Stimulated activated CD8-positive, alpha-beta memory T cell treated with anti-CD3 and anti-CD28 coated beads, Interleukin-2, amount 100 ng/mL, for 48 hours (primary cell): ENCODE measurements at places on chromosomes 6 and 20.

GRCh38 chr6:89555806-89556205 is 82.7 kb downstream of the LYRM2 start:
- no peak for DNase-seq

DNA sequence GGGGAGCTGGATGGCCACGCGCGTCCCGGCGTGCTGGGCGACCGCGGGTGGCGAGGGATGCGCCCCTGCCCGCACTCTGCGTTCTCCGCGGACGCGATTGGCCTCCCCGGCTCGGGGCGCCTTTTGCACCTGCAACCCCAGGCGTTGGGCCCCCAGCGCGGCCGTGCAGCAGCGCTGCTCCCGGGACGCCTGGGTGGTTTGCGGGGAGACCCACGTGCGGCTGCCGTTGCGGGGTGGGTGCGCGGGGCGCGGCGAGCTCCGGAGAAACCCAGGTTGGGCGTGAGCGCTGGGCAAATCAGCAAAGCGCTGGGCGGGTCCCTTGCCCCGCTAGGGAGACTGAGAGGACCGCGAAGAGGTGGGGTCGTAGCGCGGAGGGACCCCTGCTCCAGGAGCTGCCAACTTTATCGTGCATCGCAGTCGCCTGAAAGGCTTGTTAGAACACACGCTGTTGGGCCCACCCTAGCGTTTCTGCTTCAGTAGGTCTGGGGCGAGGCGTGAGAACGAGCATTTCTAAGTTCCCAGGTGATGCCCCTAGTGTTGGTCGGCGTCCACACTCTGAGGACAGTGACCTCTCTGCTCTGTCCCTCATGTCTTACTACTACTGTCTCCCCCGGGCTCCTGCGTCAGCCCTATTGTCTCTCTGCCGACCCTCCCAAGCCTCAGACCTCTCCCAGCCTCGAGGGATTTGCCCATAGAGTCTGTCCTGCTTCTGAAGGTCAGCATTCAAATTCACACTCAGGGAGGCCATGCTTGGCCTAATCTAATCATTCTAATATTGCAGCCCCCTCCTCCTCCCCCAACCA is 538 bp upstream of the ZFP64 start:
- peak; percentile 35 for DNase-seq

DNA sequence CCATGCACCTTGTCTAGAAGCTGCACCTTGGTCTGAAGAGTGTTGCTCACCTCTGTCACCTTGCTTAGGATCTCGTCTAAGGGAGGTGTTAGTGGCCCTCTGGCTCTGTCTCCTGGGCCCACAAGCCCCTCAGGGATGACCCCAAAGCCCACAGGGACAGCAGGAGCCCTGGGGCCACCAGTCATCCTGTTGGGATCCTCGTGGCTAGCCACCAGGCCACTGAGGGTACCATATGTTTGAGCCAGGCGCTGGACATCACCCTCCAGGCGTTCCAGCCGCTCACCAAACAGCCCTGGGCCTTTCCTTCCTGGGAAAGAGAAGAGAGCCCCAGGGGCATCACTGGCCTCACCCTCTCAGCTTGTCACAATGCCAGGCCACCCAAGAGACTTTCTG is 3.9 kb downstream of the EMILIN3 start:
- DNase-seq = no peak

DNA sequence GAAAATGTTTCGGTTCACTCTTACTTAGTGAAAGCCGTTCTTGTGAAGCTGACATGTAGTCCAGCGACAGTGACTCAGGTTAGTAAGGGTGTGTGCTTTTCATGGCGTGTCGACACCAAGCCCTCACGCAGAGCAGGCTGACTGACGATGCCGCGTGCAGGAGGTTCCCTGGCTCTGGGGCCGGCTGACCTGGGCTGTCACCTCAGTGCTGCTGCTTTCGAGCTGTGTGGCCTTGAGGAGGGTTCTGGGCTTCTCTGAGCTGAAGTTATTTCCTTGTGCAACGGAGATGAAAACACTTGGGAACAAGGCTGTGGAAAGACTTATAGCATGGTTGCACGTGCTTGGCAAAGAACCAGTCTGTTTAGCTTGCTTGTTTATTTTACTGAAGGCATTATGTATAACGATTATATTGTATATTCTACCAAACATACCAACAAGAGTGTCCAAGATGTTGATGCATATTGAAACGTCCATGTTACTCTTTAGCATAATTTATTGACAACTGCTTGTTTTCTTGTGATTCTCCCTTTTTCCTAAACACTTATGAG is 59.2 kb downstream of the PHACTR3 start:
- no peak for DNase-seq

DNA sequence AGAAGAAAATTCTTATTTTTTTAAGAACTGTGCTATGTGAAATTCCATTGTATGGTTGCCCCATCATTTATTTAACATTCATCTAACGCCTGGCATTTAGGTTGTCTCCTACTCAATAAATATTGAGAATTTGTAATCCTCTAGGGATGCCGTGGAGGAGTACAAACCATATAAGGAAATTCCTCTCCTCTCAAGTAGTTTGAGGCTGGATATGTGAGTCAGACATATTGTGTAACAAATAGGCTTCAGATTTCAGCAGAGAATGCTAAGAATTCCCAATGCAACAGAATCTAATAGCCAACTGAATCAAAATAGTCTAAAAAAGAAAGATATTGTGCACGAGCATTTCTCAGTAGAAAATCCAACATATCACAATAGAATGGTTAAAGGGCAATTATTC is 174.7 kb downstream of the OTOR start:
- DNase-seq = no peak

DNA sequence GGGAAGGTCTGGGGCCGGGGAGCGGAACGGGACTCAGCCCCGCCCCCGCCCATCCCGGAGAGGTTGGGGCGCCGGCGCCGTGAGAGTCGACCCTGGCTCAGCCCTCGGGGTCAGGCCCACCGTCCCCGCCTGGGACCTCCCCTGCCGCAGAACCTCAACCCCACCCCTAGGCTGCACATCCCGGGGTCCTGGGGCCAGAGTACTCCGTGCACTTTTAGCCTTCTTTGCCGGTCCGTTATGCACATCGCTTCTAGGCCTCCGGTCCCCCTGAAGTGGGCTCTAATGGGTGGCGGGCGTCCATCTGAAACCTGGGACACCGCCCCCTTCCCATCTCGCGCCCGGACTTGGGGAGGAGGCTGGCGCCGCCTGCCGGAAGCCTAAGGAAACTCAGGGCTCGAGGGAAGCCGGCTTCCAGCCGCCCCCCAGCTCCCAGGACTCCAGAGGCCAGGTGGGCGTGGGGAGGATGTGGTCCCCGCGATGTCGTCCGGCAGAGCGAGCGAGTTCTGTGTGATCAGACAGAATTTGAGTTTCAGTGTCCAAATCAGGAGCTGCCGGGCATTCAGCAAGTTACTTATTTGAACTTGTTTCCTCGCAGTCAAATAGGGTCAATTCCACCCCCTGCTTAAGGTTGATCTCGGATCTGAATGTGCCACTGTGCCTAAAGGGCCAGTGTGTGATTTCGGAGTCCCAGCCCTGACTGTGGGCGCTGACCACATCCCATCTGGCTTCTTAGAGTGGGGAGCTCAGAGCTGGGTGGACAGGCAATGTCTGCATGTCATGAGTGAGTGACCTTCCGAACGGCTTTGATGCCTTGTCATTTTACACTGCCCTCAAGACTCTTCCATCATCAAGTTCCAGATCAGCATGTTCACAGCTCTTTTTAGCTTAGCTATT is 47.6 kb downstream of the CPXM1 start:
- no peak for DNase-seq

- no peak for DNase-seq
Measured at GRCh38 chr6:147366290-147366689, 142.2 kb upstream of the SAMD5 start.

- DNase-seq = no peak
Measured at GRCh38 chr6:4884646-4885340, 108.6 kb downstream of the CDYL start.

- DNase-seq = no peak
Measured at GRCh38 chr6:166768761-166769160, 141.7 kb upstream of the RPS6KA2 start.

- DNase-seq = no peak
Measured at GRCh38 chr6:57432919-57433684, 115.7 kb downstream of the PRIM2 start.

- DNase-seq = no peak
Measured at GRCh38 chr6:42313038-42313437, 95.4 kb upstream of the MRPS10 start.

DNA sequence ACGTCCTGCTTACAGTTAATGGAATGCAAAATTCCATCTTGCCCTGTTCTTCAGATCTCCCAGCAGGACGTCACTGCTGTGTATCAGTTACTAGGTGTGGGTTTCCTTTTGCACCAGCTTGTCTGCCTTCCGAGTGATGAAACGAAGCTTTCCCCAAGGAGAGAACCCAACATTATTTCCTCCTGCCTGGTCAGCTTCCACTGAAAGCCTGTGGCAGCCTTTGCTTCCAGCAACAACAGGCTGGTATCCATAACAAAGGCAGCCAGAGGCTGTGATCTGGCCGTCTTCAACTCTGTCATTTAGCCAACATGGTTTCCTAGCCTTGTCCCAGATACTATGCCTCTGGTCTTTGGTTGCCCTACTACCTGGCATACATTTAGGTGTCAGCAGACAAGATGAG is 78.9 kb upstream of the HEY2 start:
- no peak for DNase-seq

GRCh38 chr6:76217606-76218005 is 145.1 kb upstream of the IMPG1 start:
- no peak for DNase-seq

DNA sequence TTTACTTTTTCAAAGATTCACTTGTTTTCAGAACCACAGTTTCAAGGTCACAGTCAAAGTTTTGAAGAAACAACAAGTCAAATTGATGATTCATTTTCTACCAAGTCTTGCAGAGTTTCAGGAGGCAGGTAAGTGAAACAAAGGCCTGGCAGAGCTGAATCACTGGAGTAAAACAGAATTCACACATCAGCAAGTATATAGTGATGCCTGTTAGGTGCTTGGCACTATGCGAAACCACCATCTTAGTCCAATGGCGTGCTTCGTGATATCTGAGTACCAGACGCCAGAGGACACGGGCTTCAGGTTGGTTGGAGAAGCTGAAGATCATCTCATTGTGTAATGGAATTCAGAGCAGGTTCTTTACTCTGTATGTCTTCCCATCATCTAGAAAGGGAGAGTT is 75.9 kb downstream of the RTN4IP1 start:
- DNase-seq = no peak

GRCh38 chr20:35742741-35743523 is 872 bp upstream of the RBM39 start:
- no peak for DNase-seq

GRCh38 chr6:143984666-143985065 is 23.4 kb downstream of the PLAGL1 start:
- no peak for DNase-seq

DNA sequence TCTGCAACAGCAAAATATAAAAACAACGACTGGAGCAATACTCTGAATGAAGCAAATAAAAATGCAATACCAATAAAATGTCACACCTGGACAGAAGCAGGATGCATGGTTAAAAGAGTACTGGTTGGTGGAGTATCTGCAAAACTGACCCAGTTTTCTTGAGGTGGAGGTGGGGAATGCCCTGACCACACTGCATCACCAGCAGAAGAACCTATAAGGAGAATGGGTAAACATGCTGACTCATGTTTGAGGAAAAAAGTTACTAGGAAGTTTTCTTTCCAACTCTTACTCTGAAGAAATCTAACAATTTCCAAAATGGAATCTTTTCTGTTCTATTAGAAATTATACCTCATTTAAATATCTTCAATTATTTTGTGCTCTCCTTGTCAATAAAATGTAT is 43.6 kb downstream of the REPS1 start:
- DNase-seq = no peak

- DNase-seq = no peak
Measured at GRCh38 chr6:109079981-109080380, 14.7 kb downstream of the SESN1 start.

DNA sequence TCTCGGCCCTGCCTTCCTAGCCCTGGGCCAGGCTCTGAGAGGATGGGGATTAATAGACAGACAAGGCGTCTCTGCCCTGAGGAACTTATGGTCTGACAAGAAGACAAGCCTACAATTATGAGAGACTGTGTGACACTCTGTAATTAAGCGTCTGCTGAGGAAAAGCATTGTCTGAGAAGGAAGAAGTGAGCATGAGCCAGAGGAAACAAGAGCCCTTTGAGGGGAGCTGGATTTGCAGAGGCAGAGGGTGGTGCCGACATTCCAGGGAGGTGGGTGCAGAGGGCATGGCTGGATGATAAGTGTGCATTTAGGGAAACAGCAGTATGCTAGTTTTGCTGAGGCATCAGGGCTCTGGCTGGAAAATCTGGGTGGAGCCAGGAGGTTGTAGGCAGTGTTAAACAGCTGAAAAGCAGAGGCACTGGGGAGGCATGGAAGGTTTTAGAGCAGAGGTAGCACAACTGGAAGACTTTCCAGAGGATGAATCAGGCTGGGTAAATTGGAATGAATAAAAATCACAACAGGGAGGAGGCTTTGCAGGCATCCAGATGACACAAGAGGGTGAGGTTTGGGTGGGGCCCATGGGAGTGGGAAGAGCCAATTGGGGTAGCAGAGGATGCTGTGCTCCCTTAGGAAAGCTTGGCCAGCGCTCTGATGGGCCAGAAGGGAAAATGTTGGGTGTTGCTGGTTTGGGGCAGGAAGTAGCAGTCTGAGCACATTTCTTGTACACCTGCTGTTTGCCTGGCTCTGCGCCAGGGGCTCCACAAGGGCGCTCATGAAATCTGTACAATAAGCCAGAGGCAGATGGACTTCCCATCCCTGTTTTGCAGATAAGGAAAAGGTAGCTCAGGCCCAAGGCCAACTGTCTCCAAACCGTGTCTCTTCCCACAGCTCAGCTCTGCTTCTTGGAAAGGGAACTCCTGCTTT is 74.0 kb upstream of the MYL9 start:
- no peak for DNase-seq
